Stimulated activated CD8-positive, alpha-beta memory T cell treated with anti-CD3 and anti-CD28 coated beads, Interleukin-7, amount 100 ng/mL, for 1 hour (primary cell): ENCODE measurements at places on chromosomes 1 and 21.

GRCh38 chr1:56434740-56435139, 144.6 kb downstream of the PLPP3 start:
- no peak for DNase-seq

- no peak for DNase-seq
Measured at GRCh38 chr1:204507317-204508105, 8.7 kb upstream of the MDM4 start.

GRCh38 chr1:91784191-91784590, 101.8 kb downstream of the TGFBR3 start:
- DNase-seq, result no peak

- DNase-seq, result no peak
Measured at GRCh38 chr1:202264300-202264699, 70.7 kb downstream of the LGR6 start.

DNA sequence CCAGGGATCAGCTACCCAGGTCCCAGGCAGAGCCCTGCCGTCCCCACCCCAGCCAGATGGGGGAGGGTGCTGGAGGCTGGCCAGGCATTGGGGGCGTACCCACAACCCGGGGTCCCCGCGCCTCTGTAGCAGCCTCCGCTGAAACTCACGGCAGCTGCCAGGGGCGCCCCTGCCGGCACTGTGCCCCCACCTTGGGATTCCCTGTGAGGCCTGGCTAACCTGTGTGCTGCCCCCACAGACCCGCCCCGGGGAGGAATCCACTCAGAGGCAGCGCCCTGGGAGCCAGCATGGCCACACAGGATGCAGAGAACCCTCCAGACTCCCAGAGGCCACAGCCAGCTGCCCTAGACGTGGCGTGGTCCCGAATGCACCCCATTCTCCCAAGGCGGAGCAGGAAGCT, 3.8 kb downstream of the DVL1 start:
- DNase-seq, result no peak
